Activated CD8-positive, alpha-beta memory T cell treated with anti-CD3 and anti-CD28 coated beads for 4 hours (primary cell): ENCODE measurements at places on chromosomes 4 and X.

DNA sequence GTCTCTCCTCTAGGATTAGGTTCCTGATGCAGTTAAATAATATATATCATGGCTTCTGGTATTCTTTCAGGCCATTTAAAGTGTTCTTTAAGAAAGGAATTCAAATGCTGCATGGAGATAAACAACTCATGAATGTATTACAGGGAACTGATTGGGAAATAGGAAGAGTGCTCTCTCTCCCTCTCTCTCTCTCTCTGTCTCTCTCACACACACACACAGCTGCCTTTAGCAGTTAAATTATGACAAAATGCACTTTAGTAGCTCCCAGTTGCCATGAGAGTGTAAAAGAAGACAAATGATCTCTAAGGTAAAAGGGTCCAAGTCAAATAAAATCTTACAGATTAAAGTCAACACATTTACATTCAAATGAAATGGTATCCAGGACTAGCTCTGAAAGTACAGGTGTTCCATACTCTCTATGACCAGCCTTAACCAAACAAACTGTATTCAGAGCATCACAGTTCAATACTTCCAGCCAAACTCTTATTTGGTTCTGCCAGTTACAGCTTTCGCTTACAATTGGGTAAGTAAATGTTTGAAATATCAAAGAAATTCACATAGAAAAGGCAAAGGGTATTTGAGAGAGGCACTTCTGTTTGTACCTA, 94.7 kb upstream of the CXXC4 start:
- DNase-seq = no peak

GRCh38 chr4:36944232-36944631, 300.3 kb upstream of the NWD2 start:
- DNase-seq = no peak

- no peak for DNase-seq
Observed at GRCh38 chrX:1327651-1328304, 8.8 kb upstream of the IL3RA start.

- DNase-seq = no peak
Observed at GRCh38 chrX:71533516-71533850, 579 bp downstream of the OGT start.

- no peak for DNase-seq
Observed at GRCh38 chr4:105765690-105766407, 57.3 kb downstream of the GSTCD start.

DNA sequence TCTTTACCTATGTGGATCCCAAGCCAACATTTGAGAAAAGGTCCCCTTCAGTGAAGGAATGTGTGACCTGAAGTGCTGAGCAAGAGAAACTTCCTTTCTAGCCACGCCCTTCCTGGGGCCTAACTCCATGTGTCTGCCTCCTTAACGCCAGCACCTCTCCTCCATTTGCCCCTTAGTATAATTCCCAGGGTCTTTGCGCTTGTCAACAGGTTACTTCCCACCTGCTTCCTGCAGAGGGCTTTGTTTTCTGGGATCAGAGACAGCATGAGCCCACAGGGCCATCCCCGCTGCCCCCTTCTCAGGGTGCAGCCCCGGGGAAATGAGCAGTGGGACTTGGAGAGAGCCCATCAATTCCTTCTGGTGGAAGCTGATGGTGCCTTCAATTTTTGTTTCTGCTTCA, 45.9 kb upstream of the DRD5 start:
- DNase-seq = no peak

GRCh38 chrX:8845469-8845868, 44.3 kb upstream of the FAM9A start:
- no peak for DNase-seq

DNA sequence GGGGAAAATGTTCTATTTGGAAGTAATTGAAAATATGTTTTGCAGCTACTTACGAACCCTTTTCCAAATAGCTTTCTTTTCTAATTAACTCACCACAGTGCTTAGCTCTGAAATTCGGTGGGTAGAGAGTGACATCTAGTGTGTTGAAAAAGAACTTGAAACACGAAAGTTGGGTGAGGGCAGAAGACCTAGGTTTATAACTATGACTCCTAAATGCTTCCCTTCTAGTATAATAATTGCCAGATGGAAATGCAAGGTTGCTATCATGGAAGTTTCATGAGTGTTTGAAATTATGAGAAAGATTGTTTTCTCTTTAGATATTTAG, 77.3 kb upstream of the NOCT start:
- no peak for DNase-seq
